ENCODE measurements at places on chromosomes 1 and 21.

- no peak for DNase-seq
These were observed 696 bp upstream of the CTBS start for GRCh38 chr1:84574936-84575335.

GRCh38 chr1:181517181-181517875, 34.0 kb downstream of the CACNA1E start:
- DNase-seq: no peak

GRCh38 chr21:39037807-39038405, 145.3 kb downstream of the PSMG1 start:
- DNase-seq: no peak

DNA sequence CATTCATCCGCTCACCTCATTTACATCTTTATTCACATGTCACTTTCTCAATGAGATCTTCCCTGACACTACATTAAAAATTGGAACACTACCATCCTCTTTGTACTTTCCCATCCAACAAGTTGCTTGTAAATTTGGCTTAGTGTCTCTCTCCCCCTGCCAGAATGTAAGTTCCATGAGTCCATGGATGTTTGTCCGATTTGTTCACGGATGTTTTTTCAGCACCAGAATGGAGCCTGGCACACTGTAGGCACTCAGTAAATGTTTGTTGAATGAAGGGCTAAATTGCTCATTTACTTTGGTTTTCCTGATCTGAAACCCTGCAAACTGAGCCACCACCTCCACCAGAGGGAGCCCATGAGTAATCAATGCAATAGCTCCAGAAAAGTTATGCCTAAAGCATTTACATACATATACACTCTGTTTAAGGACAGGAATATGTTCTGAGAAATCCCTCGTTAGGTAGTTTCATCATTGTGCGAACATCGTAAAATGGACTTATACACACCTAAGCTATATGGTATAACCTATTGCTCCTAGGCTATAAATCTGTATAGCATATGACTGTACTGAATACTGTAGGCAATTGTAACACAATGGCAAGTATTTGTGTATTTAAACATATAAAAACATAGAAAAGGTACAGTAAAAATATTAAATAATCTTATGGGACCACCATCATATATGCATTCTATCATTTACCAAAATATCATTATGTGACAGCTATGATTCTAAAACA, 2.8 kb upstream of the EYA3 start:
- DNase-seq: peak; percentile 77

- no peak for DNase-seq
These were observed 45.3 kb downstream of the DIP2A start for GRCh38 chr21:46503922-46504550.

DNA sequence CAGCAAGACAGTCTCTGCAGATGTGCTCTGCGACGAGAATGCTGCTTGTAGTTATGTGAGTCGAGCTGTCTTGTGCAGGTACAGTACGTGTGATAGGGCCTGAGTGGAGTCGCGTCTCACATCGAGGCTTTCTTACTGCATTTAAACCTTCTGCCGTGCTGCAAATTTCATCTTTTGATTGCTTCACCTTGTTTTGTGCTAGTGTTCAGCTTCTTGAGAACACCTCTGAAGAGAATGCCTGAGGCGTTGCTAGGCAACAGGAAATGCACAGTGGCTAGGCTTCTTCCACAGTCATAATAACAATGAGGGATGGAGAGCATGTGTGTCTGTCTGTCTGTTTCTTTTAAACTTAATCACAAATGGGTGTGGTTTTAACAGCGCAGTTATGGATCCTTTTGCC, 52.9 kb downstream of the MRPS6 start:
- DNase-seq: no peak

DNA sequence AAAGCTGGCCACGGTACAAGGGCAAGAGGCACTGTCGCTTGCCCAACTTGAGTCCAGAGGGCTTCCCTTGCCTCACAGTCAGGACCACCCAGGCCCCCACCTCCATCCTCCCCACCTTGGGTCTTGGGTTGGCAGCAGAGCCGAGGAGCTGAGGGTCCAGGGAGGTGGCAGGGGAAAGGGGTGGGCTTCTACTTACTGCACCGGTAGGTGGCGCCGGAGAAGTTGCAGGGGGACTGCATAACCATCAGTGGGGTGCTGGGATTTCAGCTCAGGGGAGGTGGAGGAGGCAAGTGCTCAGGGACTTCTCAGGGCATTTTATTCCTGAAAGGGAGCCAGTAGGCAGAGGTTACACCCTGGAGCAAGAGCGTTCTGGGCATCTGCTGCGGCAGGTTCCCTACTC, 44.0 kb downstream of the TRIM62 start:
- DNase-seq: peak; percentile 59

DNA sequence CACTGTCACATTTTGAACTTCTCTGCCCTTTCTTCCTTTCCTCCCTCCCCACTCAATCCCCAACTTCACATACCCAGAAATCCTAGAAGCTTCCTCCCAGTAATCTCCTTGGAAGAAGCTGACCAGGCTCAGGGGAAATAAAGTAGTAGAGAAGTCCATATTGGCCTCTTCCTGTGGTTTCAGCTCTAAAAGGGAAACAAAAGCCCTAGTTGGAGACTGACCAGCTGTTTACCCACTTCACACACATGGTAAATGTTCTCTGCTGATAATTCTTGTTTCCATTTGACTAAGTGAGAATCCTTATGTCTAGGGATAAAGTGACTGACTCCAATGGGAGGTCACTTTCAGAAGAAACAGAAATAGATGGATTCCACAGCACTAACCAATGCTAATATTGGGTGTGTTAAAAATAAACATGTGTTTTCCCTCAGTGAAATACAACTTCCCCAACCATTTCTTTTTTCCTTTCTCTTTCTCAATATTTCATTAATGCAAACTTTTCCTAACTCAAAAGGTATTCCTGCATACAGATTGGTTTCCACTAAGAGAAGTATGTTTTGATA, 178.9 kb upstream of the DPT start:
- DNase-seq: no peak

DNA sequence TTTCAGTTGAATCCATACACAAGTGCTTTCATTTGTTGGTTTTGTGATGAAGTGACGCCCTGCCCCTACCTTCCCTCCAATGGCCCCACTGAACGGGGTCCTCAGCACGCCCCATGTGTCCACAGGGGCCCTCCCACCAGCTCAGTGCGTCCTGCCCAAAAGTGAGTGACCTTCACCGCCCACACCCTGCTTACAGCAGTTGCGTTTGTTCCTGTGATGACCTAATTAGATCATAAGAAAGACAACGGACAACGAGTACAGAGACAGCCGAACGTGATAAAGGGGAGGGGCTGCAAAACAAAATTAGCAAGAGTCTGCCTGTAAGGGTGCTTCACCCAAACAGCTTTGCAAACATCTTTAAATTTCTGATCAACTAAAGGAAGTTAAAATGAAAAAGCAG, 38.2 kb upstream of the RIPK4 start:
- DNase-seq: no peak

DNA sequence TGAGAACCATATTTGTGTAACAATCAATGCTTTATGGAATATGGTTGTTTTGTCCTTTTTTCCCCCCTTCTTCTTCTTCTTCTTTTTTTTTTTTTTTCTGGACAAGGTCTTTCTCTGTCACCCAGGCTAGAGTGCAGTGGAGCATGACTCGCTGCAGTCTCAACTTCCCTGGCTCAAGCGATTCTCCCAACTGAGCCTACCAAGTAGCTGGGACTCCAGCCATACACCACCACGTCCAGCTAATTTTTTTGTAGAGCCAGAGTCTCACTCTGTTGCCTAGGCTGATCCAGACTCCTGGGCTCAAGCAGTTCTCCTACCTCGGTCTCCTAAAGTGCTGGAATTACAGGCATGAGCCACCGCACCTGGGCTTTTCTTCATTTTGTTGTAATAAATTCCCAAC, 86.7 kb downstream of the FMN2 start:
- DNase-seq: peak; percentile 47

DNA sequence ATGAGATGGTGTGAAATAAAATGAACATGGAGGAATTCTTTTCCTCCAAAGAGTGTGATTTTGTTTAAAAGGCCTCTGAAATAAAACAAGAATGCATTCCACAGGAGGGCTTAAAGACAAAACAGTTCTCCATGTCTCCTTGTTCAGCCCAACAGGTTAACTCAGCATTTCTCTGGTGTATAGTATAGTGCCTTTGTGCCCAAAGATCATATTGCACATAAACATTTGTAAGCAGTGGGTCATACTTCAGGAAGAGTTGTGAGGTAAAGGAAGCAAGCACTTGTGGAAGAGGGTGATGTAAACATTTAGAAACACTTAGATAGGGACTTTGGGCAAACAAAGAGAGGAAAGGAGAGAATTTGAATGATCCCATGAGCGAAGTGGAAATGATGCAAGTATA, 433.9 kb downstream of the SIPA1L2 start:
- DNase-seq: no peak

DNA sequence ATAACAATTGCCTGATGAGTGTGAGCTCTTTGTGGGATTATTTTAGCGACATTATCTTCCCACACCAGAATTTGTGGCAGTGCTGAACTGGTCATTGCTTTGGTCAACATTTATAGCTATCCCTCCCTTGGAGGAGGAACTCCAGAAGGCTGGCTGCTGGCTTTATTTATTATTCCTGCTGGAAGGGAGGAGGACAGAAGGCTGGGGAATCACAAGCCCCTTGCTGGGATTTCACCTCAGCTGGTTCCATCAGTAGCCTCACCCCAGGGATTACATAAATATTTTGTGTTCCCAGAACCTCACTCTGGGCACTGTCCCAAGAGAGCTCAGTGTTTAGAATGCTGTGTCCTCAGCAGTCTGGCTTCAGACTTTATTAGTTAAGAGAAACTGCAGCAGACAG, 102.8 kb upstream of the C1orf21 start:
- DNase-seq: peak; percentile 33

DNA sequence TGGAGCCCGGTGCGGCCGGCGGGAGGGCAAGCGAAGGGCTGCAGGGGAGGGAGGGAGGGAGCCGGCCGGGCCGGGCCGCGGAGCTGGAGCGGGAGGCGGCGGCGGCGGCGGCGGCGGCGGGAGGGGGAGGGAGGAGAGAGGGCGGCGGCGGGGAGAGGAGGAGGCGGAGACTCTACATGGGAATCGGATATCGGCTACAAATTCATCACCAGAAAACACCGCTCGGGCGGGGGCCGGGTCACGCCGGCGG, at the start of gene AKT3:
Gene AKT3, minus strand, starts transcription at position 42 of the 250 bp plus-strand sequence. CDS start 7,073 bp downstream, outside the sequence.
- DNase-seq: peak; percentile 81

- DNase-seq: no peak
These were observed 491 bp upstream of the RAP1A start for GRCh38 chr1:111618961-111619634.

- DNase-seq: no peak
These were observed 45.0 kb upstream of the FHAD1 start for GRCh38 chr1:15201849-15202551.

DNA sequence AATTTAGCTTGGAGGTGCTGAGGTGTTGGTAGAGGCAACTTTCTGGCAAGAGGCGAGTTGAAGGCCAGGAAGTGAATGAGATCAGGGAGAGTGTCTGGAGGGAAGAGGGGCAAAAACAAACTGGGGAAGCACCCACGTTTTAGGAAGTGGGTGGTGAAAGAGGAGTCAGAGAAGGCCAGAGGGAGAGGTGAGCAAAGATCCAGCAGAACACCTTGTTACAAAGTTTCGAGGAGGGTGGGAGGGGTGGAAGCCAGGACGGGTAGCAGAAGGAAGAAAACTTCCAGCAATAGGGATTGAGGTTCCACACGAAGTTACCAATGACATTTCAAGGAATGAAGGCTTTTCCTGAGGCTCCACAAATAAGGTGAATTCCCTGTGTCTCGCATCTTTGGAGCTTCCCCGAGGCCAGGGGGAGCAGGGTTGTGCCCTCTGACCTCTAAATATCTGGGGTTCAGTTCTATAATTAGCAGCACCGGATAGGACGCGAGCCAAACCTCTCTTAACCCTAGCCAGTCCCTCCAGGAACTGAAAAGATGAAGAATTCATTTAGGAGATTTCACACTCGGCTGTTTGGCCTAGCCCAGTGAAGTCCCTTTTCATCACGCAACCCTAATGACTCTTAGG, 578 bp upstream of the SESN2 start:
- no peak for DNase-seq

- DNase-seq: no peak
These were observed 71.6 kb downstream of the NENF start for GRCh38 chr1:212504171-212504803.

DNA sequence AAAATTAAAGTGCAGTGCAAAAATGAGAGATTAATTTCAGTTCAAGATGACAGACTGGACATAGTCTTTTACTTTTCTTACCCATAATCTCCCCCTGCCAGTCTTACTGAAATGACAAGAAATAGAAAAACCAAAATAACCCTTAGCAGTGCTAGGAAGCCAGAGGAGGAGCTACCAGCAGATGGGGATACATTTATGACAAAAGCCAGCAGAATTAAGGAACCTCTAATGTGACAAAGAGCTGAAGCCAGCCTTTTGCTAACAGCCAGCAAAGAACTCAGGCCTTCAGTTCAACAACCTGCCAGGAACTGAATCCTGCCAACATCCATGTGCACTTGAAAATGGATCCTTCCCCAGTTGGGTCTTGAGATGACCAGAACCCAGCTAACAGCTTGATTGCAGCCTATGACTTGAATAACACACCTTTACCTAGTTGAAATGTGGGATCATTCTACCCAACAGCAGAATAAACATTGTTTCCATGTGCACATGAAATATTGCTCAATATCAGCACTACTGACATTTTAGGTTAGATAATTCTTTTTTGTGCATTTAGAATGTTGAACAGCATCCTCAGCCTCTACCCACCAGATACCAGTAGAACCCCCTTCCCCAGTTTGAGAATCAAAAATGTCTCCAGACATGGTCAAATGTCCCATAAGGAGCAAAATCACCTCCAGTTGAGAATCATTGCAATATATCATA, 7.9 kb upstream of the TRAF5 start:
- DNase-seq: no peak

DNA sequence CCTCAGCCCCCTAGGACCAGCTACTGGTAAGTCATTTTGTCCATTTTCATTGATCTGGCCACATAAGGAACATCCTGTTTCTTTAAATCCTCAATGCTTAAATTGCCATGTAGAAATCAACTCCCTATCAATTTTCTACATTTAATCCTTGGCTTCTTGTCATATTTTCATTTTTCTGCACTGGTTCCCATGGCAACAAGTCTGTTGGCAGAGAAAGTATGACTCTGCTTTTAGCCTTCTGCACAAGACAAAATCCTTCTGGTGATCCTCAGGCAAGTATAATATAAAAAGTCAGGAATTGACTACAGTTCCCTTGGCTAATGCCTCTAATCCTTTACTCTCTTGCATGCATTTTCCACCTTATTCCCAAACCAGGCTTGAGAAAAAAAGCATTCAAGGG, 65.0 kb downstream of the LRRC40 start:
- no peak for DNase-seq

GRCh38 chr1:68570871-68571270, 74.0 kb upstream of the DEPDC1 start:
- no peak for DNase-seq

DNA sequence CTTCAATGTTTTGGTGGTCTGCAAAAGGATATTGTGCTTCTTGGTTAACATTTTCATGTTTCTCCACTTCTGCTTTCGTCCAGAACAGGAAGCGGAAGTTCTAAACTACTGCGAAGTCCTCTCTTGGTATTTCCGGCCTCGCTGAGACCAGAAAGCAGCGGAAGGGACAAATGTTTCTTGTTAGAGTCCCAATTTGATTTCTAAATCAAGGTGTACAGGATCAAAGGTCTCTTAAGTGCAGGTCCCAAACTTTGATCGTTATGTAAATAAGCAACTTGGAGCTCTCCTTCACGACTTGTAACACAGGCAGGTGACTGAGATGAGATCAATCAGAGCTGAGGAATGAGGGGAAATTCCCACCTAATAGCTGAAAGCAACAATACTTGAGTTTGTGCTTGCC, 40.1 kb upstream of the HMCN1 start:
- peak; percentile 35 for DNase-seq

GRCh38 chr1:33429856-33430691, 821 bp downstream of the PHC2 start:
- DNase-seq: no peak

GRCh38 chr1:3702990-3703728, 49.1 kb upstream of the CCDC27 start:
- DNase-seq: no peak

Data from globus pallidus (tissue), 1 donor.